ENCODE measurements at places on chromosomes 6 and 20. TPM values are rescaled to one million over a fixed set of nuclear protein-coding genes. Genes with fewer than 3 reads are reported as not detected.
A peak's percentile ranks its signal among the peaks of the same experiment; 100 is the strongest.

Gene RNF39
- not detected for total RNA-seq

Gene SLC22A2
- 1.1 TPM for total RNA-seq

Gene PROKR2
- total RNA-seq: not detected

Gene XKR7
- total RNA-seq: 0.12 TPM

Gene MOG
- total RNA-seq: not detected

Gene SPAG4
- 0.17 TPM for total RNA-seq

DNA sequence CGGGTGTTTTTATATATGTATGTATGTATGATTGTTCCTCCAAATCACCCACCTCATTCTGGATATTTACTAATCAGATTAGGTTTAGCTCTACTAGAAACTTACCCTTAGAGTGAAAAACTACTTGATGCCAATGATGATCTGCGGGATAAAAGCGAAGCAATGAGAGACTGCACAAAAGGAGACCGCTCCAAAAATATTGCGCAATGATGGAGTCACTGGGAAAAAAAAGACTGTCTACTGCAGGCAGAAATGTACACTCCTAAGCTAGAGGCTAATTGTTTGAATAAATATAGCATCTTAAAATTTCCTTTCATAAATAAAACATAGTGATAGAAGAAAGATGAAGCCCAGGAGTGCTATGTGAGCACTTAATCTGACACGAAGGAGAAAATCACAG is 7.3 kb downstream of the RAB32 start:
- no peak for DNase-seq

DNA sequence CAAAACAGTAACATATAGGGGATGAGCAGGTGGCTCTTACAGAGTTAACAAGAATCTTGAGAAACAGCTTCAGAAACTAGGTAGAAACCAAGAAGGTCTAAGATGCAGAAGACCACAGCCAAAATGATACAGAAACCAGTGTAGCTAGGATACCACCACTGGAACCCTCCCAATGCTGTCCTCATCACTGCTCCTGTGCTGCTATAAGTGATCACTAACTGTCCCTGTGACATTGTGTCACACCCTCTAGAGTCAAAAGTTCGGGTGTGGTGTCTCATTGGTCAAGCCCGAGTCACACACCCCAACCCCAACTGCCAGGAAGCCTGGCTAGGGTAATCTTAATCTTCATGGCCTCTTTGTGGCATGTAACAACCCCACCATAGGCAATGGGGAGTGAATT is 153.1 kb downstream of the RCAN2 start:
- no peak for DNase-seq

GRCh38 chr20:56447227-56447626 is 21.2 kb upstream of the RTF2 start:
- DNase-seq: no peak

- DNase-seq: no peak
Measured at GRCh38 chr20:47964149-47964548, 178.9 kb upstream of the SULF2 start.

DNA sequence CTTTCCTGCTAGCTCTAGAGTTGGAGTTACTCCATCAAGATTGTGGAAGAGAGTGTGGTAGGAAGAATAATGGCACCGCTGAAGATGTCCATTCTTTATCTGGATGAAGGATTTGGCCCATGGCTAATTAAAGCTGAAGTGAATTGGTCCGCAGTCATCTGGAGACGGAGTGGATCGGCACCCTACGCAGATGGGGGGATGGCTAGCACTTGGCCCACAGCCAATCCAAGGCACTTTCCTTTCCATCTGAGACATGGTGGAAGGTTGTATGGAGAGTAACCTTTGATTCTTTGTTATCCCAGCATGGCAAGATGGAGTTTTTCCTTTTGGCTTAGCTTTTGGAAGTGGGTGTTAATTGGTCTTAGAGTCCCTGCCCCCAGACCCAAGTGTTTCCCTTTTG is 88.3 kb downstream of the JPH2 start:
- no peak for DNase-seq

GRCh38 chr20:53829724-53830521 is 236.3 kb upstream of the ZNF217 start:
- peak; percentile 55 for DNase-seq

- DNase-seq: no peak
Measured at GRCh38 chr20:2001119-2001518, 7.3 kb upstream of the PDYN start.

DNA sequence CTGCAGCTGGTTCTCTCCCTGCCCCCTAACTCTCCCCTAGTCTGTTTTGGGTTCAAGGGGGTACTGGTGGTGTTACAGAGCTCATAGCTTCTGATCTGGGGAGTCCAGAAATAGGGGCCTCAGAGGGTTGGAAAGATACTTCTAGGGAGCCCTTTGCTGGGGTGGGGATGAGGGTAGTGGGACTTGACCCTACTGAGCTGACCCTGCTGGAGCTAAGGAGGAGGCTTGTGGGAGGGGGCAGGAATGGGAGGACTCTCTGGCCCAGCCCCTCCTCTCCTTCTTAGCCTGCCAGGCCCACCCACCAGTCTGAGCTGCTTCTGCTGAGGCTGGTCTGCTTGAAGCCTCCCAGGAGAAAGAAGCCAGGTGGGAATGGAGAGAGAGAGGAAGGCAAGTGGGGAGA is at the start of gene EGFL8:
TSS of gene EGFL8 (plus strand) at position 301 of the 400 bp plus-strand sequence. CDS start 1,571 bp downstream, outside the sequence.
- no peak for DNase-seq

GRCh38 chr6:138205437-138206094 is 12.7 kb downstream of the PBOV1 start:
- DNase-seq: no peak

DNA sequence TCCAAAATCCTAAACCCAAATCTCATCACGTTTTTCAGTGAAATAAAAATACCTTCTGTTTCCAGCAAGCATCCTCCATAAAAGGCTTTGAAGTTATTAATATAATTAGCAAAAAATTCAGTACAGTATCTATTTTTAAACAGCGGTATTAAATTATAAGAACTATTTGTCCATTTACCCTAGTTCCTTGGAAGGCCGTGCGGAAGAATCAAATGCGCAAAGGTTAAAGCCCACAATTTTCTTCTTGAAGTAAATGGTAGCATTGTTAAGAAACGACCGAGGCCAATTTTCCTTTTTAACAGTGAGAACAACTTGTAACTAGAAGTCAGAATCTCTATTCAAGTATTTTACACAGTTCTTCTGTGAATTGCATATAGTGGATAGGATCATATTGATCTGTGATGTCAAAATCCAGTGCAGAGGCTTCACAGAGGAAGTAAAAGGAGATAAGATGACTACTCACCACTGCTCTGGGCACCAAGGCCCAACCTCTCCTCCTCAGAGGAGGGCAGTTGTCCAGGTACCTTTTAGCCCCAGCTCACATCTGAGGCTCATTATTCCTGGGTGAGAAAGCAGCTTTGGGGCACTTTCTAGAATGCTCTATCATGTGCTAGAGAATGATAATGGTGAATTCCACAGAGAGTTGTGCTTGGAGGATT is 36.3 kb downstream of the TNFAIP3 start:
- DNase-seq: no peak

DNA sequence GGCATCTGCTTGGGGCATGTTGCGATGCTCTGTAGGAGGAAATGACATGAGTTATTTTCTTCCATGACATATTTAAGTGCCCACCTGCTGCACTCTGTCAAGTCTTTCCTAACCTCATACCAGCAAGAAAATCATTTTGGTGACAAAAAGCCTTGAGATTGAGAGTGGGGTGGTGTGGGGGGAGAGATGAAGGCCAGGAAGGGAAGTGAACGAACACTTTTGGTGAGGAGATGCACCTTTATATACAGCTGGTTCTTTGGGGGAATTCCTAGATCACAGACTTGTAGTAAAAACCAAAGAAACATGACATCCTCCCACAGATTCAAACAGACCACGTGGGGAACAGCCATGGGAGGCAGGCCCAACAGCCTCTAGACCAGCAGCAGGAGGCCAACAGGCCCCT is 26.1 kb downstream of the NCOA5 start:
- no peak for DNase-seq

- DNase-seq: peak; percentile 23
Measured at GRCh38 chr6:73746787-73747186, 50.8 kb downstream of the CD109 start.

GRCh38 chr20:23132930-23133559 is 46.9 kb upstream of the CD93 start:
- no peak for DNase-seq

All from Daoy (cell line).